ENCODE measurements at places on chromosomes 5 and 9.

DNA sequence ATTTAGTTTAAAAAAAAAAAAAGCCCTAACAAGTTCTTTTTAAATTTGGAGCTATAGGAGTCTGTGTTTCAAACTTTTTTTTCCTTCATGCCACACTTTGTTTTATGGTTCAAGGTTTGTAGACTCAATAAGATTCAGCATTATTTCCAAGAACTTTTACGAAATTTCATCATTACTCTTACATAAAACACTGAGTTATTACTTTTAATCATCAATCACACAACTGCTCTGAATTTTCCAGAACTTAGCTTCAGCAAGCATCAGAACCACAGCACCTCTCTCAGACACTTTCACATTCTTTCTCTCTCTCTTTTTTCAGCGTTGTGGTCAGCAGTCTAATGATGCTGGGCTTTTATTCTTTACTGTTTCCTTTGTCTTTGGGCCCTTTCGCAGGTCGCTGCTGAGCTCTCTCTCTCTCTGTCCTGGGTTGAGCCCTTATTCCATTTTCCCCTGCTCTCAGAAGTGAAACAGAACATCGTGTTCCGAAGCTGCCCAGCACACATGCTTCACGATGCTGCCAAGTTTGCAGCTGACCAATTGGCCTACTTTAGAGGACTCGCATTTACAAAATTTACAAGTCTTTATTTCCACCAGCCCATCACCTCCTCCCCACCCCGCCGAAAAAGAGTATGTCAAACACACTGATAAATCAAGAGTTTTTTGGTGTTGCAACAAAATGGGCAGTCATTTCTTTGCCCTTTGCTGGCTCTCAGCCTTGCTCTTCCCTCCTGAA is 44.6 kb upstream of the PIK3R1 start:
- DNase-seq: no peak

- DNase-seq: no peak
Measured at GRCh38 chr9:107667231-107668070, 177.9 kb upstream of the KLF4 start.

- DNase-seq: no peak
Measured at GRCh38 chr9:130972957-130973685, 34.1 kb upstream of the FIBCD1 start.

GRCh38 chr5:159552751-159553150 is 222.5 kb upstream of the IL12B start:
- DNase-seq: no peak

DNA sequence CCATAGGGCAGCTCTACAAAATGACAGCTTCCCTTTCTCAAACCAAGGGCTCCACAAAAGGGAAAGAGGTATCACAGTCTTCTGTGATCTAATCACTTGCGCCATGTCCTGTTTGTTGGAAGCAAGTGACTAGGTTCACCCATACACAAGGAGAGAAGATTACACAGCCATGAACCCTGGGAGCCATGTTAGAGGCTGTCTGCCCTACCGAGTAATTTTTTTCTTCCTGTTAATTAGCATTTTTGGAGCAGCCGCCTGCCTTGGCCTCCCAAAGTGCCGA is 33.2 kb upstream of the GOLPH3 start:
- DNase-seq: no peak

DNA sequence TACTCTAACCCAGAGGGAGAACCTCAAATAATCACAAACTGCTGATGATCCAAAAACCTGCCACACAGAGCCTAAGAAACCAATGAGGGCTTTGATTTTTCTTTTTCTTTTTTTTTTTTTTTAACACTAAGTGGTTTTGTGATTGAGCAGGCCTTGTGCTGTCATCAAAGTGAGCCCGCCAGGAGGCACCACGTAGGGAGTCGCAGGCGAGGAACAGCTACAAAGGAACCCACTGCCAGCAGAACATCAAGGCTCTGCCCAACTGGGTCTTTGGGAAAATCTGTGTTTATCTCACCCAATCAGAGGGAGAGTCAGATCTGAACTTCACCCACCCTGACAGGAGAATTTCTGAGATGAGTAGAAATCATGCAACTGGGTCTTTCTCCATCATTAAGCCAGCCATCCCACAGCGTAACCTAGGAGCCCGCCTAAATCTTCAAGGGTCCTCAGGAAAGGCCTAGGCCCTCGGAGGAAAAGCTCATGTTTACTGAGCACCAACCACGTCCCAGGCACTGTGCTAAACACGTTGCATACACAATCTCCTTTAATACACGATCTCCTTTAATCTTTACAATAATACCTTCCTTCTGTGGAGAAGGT is 126.9 kb upstream of the FSTL4 start:
- no peak for DNase-seq
